ENCODE measurements at places on chromosomes 13 and 19. TPM values are rescaled to one million over a fixed set of nuclear protein-coding genes. Genes with fewer than 3 reads are reported as not detected.

DNA sequence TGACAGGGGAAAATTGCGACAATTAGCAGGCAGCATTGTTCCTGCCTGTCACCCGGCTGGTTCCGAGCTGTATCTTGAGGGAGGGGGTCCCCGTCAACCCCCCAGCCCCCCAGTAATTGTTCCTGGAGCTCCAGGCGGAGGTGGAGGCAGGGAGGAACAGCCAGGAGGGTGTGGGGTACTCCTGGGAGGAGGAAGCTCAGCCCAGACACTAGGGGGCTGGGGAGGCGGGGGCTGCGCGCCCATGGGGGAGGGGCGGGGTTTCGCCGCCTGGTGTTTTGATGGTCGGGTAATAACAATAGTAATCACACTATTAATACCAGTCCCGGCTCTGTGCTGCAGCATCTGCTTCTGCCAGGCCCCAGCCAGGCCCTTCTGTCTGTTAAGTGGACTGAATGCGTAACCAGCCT, 8.6 kb downstream of the NPAS1 start:
- H3K27ac ChIP-seq = no peak overlapping the region
- H3K36me3 ChIP-seq = no peaks in the 10 kb centered on the region
- H3K27me3 ChIP-seq = peaks cover 6% of the 10 kb centered on the region
- DNase-seq = peak; percentile 27
- peaks cover 14% of the 10 kb centered on the region for H3K4me1 ChIP-seq

- H3K4me3 ChIP-seq = no peak overlapping the region
- H3K27me3 ChIP-seq = no peaks in the 10 kb centered on the region
- DNase-seq = no peak
- no peaks in the 10 kb centered on the region for H3K36me3 ChIP-seq
- no peak overlapping the region for H3K27ac ChIP-seq
Observed at GRCh38 chr19:43441716-43442115, 23.7 kb downstream of the LYPD3 start.

DNA sequence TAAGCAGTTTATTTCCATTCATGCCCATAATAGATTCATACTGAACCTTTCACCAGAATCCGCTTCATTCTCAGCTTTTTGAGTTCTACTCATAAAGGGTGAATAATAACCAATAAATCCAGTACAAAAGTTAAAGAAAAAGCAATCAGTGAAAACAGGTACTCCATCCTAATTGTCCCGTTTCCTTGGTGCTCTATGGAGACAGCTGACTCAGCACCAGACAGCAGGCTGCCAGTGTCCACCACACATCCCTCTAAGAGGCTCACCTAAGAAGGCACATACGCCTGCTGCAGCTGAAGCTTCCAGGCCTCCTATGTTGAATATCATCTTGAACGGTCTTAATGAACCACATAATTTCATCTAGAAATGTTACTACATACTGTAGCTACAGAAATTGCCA, 27.3 kb downstream of the MYO16 start:
- no peaks in the 10 kb centered on the region for H3K27me3 ChIP-seq
- no peaks in the 10 kb centered on the region for H3K36me3 ChIP-seq
- no peak for DNase-seq
- H3K4me3 ChIP-seq = no peak overlapping the region
- H3K27ac ChIP-seq = no peak overlapping the region

GRCh38 chr19:27776020-27776419, 1436.9 kb downstream of the UQCRFS1 start:
- H3K4me1 ChIP-seq = no peaks in the 10 kb centered on the region
- H3K27me3 ChIP-seq = no peaks in the 10 kb centered on the region
- DNase-seq = peak; percentile 50
- no peak overlapping the region for H3K4me3 ChIP-seq

GRCh38 chr13:50950849-50951248, 41.3 kb downstream of the RNASEH2B start:
- H3K27ac ChIP-seq = no peak overlapping the region
- DNase-seq = no peak
- peaks cover 31% of the 10 kb centered on the region for H3K36me3 ChIP-seq

Gene ZNF665
- total RNA-seq = 2.2 TPM

GRCh38 chr19:56974556-56975207, 134.2 kb upstream of the PEG3 start:
- H3K27me3 ChIP-seq = no peaks in the 10 kb centered on the region
- no peaks in the 10 kb centered on the region for H3K4me1 ChIP-seq
- H3K36me3 ChIP-seq = no peaks in the 10 kb centered on the region
- no peak for DNase-seq
- no peak overlapping the region for H3K4me3 ChIP-seq
- no peak overlapping the region for H3K27ac ChIP-seq

DNA sequence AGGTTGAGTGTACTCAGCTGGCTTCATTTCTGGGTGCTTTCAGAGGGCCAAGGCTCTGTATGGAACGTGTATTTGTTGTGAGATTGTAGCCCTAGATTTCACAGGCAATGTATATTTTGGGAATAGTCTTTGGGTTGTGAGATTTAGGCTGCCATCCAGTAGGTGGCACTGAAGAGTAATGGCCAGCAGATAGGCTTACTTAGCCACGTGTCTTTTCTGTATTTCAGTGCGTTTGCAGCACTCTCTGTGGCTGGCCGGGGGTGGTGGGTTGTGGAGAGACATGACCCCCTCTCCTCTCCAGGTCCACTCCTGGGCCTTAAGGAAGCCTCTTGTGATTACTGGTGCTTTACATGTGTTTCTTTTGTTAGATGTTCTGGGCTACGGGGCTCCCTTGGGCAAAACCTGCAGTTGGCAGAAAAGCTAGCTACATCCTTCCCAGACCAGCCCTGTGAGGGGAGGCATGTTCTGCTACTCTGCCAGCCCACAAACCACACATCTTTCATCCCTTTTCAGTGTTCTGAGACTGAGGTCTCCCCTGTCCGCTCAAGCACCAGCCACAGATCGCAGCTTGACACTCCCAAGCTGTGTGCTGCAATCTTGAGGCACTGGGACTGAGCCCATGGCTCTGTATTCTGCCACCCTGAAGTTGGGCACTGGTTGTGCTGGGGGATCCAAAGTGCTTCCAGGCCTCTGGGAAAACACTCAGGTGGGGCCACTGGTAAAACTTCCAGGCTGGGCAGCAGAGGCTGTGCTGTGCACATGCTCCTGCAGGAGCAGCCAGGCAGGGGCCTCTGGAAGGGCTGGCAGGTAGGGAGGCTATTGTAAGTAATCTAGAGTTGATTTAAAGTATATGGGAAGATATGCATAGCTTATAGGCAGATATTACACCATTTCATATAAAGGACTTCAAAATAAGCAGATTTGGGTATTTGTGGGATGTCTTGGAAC, 1096.8 kb upstream of the PCDH20 start:
- H3K36me3 ChIP-seq = no peaks in the 10 kb centered on the region
- no peak overlapping the region for H3K4me3 ChIP-seq

Gene ZNF761
- total RNA-seq = 11.8 TPM

Data from K562 (cell line).